ENCODE measurements at places on chromosomes 2 and 18.
A peak's percentile ranks its signal among the peaks of the same experiment; 100 is the strongest.

- DNase-seq, result no peak
Observed at GRCh38 chr2:132911726-132912724, 242.0 kb upstream of the LYPD1 start.

- DNase-seq, result no peak
Observed at GRCh38 chr18:74019864-74020263, 127.8 kb downstream of the FBXO15 start.

- no peak for DNase-seq
Observed at GRCh38 chr2:165567273-165567672, 97.8 kb downstream of the CSRNP3 start.

DNA sequence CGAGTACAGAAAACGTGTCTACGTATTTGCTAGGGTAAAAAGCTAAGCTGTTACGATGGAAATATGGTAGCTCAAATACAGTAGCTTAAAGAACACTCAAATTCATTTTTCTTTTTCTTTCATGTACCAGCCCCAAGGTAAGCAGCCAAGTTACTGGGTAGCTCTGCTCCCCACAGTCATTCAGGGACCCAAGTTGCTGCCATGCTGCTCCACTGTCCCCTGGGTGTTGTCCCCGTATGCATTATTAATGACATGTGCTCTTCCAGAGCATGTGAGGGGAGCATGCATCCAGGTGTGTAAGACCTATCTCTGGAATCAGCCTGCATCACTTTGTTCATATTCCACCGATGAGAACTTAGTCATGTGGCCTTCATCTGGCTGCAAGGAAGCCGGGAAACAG lies 105.1 kb upstream of the SP3 start:
- DNase-seq, result no peak

DNA sequence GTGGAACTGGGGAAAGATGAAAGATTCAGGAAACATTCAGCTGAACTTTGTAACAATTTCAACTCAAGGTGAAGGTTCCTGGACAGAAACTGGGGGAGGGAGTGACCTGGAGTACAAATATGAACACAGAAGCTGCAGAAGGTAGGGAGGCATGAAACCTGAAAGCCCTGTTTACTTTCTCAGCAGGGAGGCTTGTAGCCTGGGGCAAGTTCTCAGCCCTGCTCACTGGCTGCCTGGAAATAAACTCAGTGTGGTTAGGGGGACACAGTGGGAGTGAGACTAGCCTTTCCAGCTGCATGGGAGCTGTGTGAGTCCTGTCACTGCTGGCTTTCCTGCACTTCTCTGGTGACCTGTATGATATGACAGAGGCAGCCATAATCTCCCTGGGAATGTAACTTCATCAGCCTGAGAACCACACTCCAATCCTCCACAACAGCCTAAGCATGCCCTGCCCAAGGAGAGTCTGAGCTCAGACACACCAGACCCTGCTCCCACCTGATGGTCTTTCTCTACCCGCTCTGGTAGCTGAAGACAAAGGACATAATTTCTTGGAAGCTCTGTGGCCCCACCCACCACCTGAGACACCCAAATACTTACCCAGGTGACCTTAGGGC lies 77.0 kb downstream of the ZSWIM2 start:
- DNase-seq, result no peak

DNA sequence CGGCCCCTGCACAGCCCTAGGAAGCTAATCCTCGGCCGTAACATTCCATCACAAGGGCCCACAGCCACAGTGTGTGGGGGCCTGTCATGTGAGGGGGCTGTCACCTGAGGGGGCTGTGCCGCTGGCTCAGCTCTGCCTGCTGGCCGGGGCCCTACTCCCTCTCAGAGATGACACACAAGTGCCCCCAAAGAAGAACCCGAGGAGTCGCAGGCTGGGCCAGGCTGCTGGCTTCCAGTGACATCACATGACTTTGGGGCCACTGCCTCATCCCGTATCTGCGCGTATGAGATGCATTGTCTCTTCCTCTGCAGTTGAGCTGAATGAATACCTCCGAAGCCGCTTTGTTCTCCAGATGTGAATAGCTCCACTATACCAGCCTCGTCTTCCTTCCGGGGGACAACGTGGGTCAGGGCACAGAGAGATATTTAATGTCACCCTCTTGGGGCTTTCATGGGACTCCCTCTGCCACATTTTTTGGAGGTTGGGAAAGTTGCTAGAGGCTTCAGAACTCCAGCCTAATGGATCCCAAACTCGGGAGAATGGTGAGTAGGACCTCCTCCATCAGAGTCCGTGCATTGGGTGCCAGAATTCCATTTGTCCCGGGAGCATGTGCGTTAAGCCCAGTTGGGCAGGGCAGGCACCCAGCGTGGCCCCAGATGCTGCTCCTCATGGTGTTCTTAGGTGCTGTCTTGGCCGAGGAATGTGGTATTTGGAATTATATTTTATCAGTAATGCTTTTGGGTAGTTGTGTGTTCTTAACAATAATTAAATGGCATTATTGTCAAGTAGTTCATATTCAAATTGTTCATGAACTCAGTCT lies at the start of gene CNDP1:
Gene CNDP1 (plus strand): TSS at position 351 of the 820 bp plus-strand sequence. CDS start 168 bp downstream, at position 519.
- no peak for DNase-seq

DNA sequence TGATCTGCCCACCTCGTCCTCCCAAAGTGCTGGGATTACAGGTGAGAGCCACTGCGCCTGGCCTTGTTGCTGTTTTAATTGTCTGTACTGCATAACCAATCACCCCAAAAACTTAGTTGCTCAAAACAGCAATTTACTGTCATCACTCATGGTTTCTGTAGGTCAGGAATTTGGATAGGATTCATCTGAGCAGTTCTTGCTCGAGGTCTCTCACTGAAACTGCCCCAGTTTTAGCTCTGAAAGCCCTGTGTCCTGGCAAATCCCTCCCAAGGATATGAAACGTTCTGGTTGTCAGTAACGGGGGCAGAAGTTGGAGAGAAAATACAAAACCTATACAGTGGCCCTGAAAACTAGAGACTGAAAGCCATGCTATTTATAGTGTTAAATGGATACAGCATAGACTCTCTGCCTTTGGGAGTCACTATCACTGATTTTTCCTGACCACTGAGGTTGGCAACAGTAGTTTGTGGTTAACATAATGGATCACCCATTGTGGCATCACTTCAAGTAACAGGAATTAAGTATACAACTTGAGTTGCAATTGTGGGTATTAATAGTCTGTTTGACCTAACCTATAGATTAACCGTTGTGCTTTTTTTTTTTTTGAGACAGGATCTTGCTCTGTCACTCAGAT lies 27.2 kb upstream of the ERICH2 start:
- no peak for DNase-seq

DNA sequence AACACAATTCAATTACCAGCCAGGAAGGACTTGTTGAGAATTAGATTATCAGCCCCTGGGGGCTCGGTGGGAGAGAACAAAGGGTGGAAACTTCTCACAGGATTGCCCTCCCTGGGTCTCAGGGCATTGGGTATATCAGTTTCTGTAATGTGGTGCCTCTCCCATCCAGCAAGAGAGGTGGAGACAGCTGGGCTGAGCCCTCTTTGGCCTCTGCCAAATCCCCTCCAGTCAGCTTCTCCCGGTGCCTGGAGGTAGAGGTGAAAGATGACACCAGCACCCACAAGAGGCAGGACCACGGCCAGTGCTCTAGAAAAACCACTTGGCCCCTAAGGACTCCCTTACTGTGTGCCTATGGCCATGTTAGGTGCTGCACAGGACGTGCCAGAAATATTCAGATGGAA lies 179.7 kb downstream of the HAUS1 start:
- DNase-seq, result no peak

GRCh38 chr2:197377670-197378069 lies 57.2 kb downstream of the SF3B1 start:
- DNase-seq, result no peak

GRCh38 chr2:161111531-161111930 lies 48.7 kb upstream of the TANK start:
- no peak for DNase-seq

DNA sequence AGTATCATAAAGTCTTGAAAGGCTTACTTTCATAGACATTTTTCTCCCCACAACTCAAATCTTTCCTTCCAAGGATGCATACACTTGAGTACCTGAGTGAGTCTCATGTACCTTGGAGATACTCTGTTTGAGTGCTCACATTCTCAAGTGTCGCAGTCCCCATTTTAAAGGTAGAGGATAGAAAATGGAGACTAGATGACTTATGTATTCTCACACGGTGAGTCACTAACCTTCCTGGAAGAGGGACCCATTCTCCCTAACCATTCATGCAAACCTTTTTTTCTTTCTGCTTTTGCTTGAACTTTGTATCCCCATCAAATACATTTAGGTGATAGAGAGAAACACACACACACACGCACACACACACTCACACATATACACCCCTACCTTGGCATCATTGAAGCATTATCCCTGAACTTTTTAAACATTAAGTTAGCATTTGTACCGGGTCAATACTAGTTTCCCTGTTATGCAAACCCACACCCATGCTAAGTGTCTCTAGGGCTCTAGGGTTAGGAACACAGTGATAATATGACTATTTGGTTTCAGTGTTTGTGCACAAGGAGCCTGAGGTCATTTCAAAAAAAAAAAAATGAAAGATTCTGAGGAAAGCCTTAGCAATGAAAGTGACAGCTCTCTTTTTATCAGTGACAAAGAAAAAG lies 236.2 kb downstream of the IKZF2 start:
- DNase-seq, result no peak

DNA sequence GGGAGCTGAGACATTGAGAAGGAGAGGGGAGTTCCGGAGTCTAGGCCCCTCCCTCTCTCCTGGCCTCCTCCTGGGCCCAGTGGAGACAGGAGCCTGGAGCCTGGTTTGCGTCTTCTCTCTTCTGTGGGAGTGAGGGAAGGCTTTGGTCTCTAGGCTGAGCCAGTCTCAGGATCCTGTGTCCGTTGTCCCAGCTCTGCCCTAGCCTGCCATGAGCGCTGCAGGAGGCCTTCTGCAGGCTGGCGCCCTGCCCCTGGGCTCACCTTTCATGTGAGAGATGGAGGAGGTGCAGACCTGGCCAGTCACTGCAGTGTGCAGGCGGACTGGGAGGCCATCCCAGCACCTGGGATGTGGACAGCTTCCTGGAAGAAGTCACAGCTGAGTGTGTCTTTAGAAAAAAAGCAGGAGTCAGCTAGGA lies 8.7 kb downstream of the IMPA2 start:
- no peak for DNase-seq

- DNase-seq, result peak; percentile 31
Observed at GRCh38 chr2:110853516-110853915, 121.1 kb downstream of the ACOXL start.

- DNase-seq, result no peak
Observed at GRCh38 chr2:64402876-64403275, 51.1 kb upstream of the LGALSL start.

DNA sequence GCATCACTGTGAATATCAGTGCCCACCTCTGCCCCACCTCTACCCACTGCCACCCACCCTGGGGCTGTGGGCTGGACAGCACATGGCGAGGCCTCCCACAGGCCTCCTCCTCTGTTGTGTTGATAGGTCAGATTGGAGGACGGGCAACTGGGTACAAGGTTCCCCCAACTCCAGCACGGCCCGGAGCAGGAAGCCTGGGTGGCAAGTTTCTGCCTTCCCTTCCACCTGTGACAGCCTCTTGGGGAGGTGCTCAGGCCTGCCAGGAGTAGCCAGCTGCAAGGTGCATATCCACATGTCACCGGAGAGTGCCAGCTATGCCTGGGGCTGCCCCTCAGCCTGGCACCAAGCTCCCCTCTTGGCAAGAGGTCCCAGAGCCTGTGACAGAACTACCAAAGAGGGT lies 6.9 kb upstream of the ECEL1 start:
- DNase-seq, result no peak

- no peak for DNase-seq
Observed at GRCh38 chr18:44039216-44039615, 641.5 kb upstream of the SETBP1 start.

DNA sequence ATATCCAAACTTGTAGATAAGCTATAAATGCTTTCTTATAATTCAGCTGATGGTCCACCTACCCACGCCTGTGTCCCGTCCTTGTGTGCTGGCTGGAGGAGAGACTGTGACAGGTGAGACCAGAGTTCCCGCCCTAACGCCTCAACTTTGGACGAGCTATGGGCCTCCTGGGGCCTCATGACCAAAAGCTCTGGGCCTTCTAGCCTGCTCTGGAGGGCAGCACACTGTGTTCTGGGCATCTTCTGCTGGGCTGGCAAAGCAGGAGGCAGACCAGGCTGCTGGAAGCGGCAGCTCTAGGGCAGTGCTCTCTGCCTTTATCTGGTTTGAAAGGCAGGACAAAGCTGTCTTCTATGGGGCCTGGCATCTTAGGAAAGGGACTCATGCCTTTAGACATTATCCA lies 26.0 kb upstream of the PAX8 start:
- DNase-seq, result no peak

GRCh38 chr2:190973726-190974628 lies 40.0 kb downstream of the STAT1 start:
- no peak for DNase-seq

DNA sequence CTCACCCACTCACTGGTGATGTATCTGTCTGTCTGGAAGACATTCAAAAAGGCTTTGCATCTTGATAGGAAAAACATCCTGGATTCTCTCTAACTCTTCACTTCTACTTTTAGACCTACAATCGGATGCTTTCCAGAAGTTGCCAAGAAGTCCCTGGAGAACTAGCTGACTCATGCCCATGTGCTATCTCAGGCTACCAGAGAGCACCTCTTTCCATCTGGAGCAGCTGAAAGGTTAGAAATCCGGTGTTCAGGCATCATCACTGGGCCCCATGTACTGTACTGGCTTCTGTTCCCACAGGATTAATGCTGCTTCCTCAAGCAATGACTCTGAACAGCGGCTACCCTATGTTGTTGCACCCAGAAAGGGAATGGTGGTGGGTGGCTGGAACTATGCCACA lies 259.0 kb downstream of the NBAS start:
- no peak for DNase-seq

- DNase-seq, result no peak
Observed at GRCh38 chr2:133733901-133734255, 165.6 kb upstream of the NCKAP5 start.

DNA sequence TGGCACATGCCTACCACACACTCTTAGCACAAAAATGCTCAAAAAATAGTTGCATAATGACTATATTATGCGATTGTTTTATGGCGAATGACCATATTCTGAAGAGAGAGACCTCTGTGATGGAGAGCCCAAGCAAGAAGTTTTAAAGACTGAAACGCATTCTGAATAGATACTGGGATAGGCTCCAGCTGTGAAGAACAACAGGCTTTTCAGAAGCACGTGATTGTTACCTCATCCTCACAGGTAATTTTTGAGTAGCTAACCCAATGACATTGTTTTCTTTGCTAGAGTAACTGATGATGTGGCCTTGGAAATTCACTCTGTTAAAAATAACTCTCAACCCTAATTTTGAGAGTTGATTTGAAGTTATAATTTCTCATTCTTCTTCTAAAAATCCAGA lies 2.0 kb upstream of the DDX18 start:
- no peak for DNase-seq

GRCh38 chr2:70992945-70993853 lies 1.5 kb downstream of the TEX261 start:
- DNase-seq, result no peak

Measured in HTR-8/SVneo (cell line).